ENCODE measurements at places on chromosomes 11 and 22.

- DNase-seq, result no peak
Measured at GRCh38 chr22:38715176-38715764, 9.5 kb downstream of the GTPBP1 start.

- no peak for DNase-seq
Measured at GRCh38 chr11:120973501-120973900, 50.4 kb upstream of the TBCEL start.

- DNase-seq, result peak; percentile 83
Measured at GRCh38 chr22:46069521-46070214, 80.7 kb upstream of the PPARA start.

DNA sequence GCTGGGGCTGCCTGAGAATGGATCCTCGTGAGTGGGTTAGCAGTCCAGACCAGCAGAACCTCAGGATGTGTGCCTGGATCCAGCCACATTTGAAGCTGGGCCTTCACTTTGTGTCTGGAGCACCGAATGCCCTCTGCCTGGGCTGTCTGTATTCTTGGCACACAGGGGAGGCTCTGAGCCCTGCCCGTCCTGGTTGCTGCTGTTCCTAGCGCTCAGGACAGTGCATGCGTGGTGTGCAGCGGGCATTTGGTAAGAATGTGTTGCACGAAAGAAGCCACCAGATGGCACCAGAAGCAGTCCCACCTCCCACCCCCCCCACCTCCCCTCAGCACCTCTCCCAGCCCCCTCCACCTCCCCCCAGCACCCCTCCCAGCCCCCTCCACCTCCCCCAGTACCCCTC, 4.1 kb upstream of the MAPK11 start:
- DNase-seq, result no peak

GRCh38 chr11:124629961-124630360, 7.3 kb downstream of the TBRG1 start:
- no peak for DNase-seq

DNA sequence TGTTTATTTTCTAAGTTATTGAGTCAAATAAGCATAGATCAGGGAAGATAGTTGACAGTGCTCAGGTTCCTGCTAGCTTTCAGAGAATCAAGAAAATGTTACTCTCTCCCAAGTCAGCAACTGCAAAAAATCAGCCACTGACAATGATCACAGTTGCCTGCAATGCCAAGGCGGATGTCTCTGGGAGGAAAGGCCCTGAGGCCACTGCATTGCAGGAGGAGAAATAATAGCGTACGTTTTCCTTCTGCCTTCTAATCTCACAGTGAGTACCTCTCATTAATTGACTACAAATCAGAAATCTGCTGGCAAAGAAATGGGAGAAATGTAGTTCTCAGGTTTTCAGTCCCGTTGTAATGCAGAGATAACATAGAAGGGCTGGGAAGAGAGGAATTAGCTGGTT, 54.0 kb upstream of the SPON1 start:
- no peak for DNase-seq
